Germinal center (tissue), 1 donor: ENCODE measurements at places on chromosomes 3 and 15.

GRCh38 chr15:29046977-29047376 is 161.2 kb downstream of the APBA2 start:
- no peak for DNase-seq

GRCh38 chr15:34976073-34976472 is 6.5 kb upstream of the AQR start:
- DNase-seq, result no peak

GRCh38 chr3:175911937-175912336 is 1052.8 kb downstream of the NAALADL2 start:
- no peak for DNase-seq

DNA sequence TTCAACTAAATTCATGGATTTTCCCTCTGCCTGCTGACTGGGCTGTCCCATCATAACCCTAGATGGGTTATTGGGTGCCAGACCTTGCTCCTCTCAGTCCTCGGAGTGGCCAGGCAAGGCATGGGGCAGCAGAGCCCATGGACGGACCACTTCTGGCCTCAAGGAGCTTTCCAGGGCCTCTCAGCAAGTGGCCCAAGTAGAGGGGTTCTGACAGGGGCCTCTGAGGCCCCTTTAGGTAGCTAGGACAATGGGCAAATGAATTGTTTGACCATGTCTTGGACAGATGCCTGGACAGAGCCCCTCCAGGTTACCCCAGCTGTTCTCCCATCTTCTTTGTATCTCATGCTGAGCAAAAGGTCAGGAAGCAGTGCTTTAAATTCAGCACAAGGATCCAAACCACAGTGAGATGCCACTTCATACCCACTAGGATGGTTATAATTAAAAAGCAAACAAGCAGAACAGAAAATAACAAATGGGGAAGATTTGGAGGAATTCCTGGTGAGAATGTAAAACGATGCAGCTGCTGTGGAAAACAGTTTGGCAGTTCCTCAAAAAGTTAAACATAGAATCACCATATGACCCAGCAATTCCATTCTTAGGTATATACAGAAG is 61.6 kb downstream of the SPSB4 start:
- DNase-seq, result no peak

DNA sequence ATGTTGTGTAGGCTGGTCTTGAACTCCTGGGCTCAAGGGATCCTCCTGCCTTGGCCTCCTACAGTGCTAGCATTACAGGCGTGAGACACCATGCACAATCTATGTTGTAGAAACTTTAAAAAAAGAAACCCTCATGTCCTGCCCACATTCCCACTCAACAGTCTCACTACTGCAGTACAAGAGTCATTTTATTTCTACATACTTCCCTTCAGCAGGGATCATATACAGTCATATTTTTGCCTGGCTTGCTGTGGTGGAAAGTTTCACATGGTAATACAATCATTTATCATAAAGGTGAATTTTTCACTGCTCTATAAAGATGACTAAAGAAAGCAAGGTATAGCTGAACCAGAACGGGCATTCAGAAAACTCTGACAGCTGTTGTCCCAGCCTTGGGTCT is 53.8 kb upstream of the PIK3CB start:
- no peak for DNase-seq

- no peak for DNase-seq
Measured at GRCh38 chr15:101020945-101021344, 101.8 kb downstream of the LRRK1 start.

DNA sequence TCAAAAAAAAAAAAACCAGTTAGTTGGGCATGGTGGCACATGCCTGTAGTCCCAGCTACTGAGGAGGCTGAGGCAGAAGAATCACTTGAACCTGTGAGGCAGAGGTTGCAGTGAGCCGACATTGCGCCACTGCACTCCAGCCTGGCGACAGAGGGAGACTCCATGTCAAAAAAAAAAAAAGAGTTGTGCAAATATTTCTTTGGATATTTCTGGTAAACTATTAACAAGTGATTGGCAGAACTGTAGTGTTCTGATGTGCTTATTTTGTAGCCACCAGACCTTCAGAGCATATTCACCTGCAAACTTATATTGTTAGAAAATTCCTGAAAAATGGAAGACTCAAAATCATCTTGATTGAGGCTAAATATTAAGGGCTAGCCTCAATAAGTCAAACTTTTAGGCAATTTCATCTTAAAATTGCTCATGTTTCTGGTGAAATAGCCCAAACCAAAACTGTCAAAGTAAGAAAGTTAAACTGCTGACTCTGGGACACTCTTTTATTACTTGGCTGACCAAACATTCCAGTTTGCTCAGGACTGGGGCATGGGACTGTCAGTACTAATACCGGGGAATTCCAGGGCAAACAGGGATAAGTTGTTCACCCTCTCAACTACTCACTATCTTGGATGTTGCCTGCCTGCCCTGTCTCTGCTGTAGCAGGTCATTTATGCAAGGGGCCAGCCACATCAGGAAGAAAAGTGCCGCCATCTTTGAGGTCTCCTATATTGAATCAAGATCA is 37.0 kb downstream of the ABHD2 start:
- DNase-seq, result no peak

GRCh38 chr3:29683018-29683993 is 402.4 kb downstream of the RBMS3 start:
- DNase-seq, result no peak

GRCh38 chr3:72661115-72661457 is 187.2 kb downstream of the SHQ1 start:
- DNase-seq, result no peak

DNA sequence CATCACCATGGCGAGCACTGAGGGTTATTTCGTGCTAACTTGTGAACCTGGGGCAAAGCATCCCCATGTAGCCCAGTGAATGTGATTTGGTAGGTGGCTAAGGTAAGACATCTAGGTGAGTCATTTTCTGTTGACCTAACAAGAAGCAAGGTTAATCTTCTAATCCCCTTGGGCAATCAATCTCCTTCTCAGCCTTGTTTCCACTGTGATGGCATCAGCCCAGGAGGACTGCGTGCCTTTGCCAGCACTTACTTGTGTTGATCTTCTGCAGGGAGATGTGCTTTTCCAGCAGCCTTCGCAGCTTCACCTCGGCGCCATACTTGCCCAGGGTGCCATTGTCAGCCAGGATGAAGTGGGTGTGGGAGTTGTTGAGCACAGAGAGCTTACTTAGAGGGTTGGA is 35.7 kb downstream of the TRPM1 start:
- no peak for DNase-seq

- no peak for DNase-seq
Measured at GRCh38 chr3:31307131-31307785, 225.5 kb upstream of the STT3B start.

DNA sequence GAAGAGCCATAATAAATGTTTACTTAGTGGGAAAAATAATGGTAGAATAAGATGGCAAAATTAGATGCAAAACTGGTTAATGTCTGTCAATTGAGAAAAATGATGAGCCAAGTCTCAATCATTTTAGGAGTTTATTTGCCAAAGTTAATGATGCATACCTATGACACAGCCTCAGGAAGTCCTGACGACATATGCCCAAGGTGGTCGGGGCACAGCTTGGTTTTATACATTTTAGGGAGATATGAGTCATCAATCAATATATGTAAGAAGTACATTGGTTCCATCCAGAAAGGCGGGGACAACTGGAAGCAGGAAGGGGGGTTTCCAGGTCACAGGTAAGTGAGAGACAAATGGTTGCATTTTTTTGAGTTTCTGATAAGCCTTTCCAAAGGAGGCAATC is 31.5 kb downstream of the CLEC3B start:
- DNase-seq, result no peak

DNA sequence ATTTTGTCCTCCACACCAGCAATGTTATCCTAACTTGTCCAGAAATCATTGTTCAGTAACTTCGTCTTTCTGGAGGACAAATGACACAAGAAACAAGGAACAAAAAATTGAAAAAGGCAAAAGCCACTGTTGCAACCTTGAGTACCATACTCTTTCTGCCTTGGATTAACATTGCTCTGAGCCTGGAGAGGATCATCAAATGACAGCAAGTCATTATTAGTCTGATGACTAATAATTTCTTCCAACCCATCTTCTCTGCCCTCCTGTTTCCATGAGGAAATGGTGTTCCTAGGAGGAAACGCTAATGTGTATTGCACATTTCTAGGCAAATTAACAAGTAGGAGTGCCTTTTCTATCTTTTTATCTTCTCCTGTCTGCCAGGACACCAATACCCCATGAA is 153.9 kb downstream of the PCCB start:
- DNase-seq, result no peak
